ENCODE measurements at places on chromosomes 1 and 21.

DNA sequence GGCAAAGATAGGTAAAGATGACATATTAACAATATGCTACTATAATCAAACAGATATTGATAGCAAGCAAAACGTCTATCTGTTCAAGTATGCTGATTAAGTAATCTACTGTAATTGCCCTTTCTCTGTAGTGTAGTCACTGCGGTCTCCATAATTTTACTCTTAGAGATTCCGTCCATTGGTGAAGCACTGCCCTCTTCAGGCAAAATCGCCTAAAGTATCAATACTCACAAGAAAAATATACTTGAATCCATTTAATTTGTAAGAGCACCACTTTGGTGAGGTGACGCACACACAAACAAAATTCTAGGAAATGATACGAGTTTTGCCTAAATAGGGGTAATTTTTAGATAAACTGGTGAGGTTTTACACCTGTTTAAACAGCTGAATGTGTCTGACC is 434.6 kb upstream of the CHRM3 start:
- peak; percentile 57 for DNase-seq

DNA sequence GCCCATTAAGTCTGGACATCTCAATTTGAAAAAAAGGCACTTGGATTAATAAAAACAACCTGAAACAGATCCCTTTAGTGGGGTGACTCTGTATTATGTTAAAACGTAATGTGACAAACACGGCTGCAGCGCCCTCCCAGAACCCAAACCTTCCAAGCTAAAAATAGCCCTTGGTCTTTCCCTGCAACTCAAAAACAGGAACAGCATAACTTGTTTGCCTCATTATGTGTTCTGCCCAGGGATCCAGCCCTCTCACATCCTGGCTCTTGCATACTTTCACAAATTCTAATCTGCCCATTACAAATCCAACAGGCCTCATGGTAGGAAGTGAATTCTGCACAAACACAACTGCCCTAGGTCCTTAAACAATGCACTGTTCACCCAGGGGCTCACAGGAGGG is 94.7 kb upstream of the GADD45A start:
- no peak for DNase-seq

GRCh38 chr1:228989992-228990827 is 254.9 kb downstream of the RHOU start:
- no peak for DNase-seq

GRCh38 chr1:29828526-29829447 is 592.5 kb downstream of the PTPRU start:
- DNase-seq: no peak

DNA sequence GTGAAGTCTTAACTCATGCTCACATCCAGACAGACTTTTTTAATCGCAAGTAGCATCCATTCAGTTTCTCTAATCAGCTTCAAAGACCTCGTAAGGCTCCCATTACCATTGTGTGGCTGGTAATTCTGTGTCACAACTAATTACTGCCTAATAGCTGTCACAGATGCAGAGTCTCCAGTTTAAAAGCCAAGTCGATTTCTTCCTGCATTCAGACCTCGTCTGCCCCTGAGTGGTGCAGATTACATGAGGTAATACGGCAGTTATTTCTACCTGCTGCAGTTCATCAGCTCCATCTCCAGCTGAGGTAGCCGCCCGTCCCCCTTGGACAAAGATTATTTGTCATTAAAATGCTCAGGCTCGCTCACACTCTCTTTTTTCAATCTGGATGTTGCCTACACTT is 34.4 kb upstream of the OLIG2 start:
- DNase-seq: no peak

- no peak for DNase-seq
Measured at GRCh38 chr1:222911866-222912265, 97.0 kb downstream of the DISP1 start.

- DNase-seq: no peak
Measured at GRCh38 chr1:50430010-50430405, 6.8 kb upstream of the DMRTA2 start.

DNA sequence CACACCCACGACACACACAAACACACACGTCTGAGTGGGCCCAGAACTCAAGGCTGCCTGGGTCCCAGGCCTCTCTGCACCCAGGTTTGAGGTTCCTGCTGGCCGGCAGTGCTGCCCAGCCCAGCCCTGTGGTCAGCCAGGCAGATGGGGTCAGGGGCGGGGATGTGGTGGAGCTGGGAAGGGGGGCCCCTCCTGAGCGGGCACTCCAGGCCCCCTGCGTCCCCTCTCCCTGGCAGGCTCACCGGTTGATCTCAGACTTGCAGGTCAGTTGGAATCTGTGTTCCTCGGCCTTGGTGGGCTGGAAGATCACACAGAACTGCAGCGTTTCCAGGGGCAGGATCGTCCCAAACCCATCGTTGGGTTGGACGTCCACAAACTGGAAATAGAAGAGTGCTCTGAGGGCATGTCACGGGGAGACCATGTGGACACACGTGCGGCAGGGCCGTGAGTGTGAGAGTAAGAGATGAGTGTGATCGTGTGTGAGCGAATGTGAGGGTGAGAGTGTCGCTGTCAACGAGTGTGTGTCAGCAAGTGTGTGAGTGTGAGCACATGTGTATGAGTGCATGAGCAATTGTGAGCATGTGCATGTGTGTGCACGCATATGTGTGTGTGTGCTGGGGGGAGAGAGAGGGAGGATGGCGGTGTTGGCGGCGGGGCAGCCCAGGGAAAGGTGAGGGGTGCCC is 19.7 kb upstream of the TMEM52 start:
- no peak for DNase-seq

DNA sequence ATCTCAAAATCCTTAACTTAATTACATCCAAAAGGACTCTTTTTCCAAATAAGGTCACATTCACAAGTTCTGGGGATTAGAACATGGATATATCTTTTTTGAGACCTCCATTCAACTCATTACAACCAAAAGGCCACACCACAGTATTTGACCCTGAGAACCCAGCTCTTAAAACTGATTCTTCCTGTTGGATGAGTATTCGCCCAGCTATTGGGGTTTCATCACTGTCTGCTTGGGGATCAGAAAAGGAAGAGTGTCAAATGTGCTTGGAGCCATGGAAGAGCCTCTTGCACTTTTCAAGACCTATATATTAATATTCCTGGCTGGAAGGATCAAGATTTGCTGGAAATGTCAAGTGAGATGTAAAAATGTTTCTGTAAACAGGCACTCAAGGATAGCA is 5.4 kb upstream of the TINAGL1 start:
- DNase-seq: no peak

GRCh38 chr1:224558904-224559303 is 57.2 kb upstream of the CNIH3 start:
- no peak for DNase-seq

GRCh38 chr1:50651476-50652263 is 228.4 kb upstream of the DMRTA2 start:
- no peak for DNase-seq

- DNase-seq: peak; percentile 89
Measured at GRCh38 chr1:156146020-156146768, 7.2 kb upstream of the SEMA4A start.

- DNase-seq: no peak
Measured at GRCh38 chr1:228668553-228669241, 66.6 kb upstream of the RHOU start.

DNA sequence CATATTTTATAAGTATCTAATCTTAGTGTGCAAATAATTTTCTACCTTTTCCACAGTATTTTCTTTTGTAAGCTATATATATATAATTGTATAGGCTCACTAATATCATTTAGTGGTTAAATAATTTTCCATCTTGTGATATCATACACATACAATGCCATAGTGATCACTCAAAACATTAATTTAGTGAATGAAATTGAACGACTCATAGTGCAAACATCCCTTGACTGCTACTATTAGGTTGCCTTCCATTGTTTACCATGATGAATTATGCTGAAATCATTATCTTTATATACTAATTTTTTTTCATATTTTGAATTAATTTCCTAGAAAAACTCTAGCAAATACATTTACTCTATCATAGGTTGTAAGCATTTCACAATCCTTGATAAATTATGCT is 127.1 kb downstream of the PCNX2 start:
- no peak for DNase-seq

- no peak for DNase-seq
Measured at GRCh38 chr1:30511106-30511505, 212.3 kb downstream of the MATN1 start.

- no peak for DNase-seq
Measured at GRCh38 chr1:18211764-18212163, 104.2 kb downstream of the IGSF21 start.

DNA sequence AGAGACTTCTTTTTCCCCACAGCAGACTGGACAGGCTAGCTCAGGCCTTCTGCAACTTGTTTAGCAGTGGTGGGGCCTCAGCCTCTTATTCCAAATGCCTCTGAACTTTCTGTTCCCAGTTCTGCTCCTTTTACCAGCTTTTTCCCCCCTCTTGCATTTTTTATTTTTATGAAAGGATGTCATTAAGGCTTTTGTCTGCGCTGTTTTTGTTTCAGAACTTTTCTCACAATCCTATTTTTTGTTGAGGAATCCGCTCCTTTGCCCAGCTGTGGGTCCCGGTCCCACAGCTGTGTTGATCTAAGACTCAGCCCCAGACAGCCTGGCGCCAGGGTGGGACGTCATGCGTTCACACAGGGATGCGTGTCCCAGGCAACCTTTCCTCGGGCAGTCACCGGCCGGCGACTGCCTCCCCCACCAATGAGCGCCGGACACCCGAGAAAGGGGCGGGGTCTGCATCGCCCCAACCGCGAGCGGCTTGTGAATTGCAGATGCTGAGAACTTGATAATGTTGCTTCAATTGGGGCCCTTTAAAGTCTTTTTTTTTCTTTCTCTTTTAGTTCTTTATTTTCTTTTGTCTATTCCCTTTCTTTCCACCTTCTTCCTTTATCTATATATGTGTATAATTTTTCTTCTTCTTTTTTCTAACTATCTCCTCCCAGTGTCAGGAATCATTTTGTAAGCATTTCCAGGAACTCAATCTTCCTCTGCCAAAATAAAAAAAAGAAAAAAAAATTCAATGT is 3.0 kb upstream of the ID3 start:
- DNase-seq: peak; percentile 99

DNA sequence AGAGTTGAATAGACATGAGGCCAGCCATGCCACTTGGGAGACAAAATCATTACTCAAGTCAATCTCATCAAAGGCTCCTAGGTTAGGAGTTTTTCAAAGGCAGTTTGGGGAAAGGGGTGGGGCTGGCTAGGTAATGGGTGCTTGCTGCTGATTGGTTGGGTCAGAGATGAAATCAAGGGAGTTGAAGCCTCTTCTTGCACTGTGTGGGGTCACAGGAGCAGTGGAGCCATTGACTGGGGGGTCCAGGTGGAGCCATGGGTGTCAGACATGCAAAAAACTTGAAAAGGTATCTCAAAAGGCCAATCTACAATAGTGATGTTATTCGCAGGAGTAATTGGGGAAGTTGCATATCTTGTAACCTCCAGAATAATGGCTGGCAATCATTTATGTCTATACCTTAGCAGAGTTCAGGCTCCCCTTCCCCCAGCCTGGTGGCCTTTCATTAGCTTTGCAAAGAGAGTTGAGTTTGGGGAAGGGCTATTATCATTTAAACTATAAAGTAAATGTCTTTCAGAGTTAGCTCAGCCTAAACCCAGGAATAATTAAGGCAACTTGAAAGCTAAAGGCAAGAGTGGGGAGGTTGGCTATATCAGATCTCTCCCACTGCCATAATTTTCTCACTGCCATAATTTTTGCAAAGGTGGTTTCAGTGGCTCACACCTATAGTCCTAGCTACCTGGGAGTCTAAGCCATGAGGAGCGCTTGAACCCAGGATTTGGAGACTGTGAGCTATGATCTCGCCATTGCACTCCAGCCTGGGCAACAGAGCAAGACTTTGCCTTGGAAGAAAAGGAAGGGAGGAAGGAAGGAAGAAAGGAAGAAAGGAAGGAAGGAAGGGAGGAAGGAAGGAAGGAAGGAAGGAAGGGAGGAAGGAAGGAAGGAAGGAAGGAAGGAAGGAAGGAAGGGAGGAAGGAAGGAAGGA is 7.8 kb upstream of the PINK1 start:
- peak; percentile 38 for DNase-seq

DNA sequence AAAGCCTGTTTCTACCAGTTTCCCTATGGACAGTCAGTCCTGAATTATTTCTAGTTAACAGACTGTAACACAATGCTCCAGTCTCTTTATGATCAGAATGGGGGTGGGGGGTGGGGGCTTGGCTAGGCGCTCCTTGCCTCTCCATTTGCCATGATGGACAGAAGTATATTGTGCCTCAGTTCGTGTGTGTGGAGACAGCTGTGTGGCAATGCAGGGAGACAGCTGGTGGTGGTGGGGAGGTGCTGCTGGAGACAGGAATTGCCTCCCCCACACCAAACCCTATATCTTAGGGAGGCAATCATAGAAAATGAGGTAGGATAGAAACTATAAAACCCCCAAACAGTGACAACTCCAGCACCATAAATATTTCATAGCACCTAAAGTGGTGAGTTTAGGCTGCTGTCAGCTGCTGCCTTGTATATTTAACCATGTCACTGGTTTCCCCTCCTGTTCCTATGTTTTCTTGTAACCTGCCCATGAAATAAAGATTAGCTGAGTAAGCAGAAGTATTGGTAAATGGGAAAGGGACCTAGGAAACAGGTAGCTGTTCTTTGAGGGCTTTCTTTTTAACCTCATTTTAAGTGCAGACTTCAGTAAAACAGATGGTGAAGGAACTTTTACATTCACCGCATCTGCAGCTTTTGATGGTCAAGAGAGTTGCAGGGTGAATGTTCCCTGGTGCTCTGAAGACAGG is 3.4 kb downstream of the PLXNA2 start:
- DNase-seq: no peak

- DNase-seq: no peak
Measured at GRCh38 chr1:225695578-225696337, 42.8 kb upstream of the ENAH start.

DNA sequence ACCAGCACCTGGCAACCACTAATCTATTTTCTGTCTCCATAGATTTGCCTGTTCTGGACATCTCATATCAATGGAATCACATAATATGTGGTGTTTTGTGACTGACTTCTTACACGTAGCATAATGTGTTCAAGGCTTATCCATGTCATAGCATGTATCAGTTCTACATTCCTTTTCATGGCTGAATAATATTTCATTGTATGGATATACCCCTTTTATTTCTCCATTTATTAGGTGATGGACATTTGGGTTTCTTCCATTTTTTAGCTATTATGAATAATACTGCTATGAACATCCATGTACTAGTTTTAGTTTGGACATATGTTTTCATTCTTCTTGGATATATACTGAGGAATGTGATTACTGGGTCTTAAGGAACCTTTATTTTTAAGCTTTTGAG is 78.0 kb upstream of the OLIG2 start:
- DNase-seq: no peak

GRCh38 chr1:243680860-243681259 is 169.2 kb downstream of the AKT3 start:
- DNase-seq: no peak

DNA sequence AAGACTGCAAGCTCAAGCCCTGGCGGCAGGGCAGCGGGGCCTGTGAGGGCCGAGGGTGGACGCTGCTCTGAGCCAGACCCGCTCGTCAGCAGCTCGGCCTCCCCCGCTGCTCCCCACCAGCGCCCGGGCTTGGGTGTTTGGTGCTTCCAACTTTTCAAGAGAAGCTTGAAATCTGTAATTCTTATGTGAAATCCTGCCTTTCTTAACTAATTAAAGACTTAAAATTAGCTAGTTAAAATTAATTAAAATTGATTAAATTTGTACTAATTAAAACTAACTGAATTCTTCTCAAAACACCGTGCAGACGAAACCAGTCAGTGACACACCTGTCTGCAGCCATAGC is 14.0 kb upstream of the SLC19A1 start:
- DNase-seq: no peak

- DNase-seq: no peak
Measured at GRCh38 chr1:48649880-48650279, 126.8 kb downstream of the BEND5 start.

GRCh38 chr1:17538010-17538409 is 1.5 kb upstream of the ARHGEF10L start:
- no peak for DNase-seq
